ENCODE measurements at places on chromosomes 12 and 14.

DNA sequence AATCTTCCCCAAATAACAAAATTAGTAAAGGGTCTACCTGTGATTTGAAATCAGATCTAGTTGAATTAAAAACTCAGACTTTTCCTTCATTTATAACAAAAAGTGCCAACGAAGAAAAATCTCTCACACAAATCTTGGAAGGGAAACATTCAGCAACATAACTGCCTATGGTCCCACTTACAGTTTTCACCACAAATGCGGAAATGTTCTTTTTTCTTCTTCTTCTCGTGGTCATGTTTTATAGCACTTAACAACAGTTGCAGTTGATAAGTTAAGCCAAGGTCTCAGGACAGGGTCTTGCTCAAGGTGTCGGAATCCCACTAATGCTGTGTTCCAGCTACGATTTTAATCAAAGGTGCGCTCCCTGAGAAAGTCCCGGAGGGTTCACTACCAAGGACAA is 10.1 kb downstream of the RNASE6 start:
- ATAC-seq = no peak

- ATAC-seq = no peak
Observed at GRCh38 chr12:124495194-124495983, 72.0 kb downstream of the NCOR2 start.

DNA sequence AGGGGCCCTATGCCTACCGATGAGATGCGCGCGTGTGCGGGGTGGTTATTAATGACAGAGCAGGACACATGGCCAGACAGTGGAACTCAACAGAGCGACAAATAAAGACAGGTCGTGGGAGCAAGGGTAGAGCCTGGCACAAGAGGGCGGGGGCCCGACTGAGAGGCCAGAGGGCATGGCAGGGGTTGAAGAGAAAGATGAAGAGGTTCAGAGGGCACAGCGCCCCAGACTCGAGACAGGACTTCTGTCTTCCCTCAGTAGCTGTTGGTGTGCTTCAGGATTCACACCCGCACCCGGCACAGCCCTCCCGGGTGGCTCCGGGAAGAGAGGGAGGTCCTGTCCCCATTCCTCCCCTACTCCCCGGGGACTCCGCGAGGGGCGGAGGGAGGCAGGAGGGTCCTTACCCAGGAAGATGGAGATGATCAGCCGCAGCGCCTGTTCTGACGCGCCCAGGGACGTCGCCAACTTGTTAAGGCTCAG is 366 bp downstream of the LPCAT3 start:
- peak; percentile 7 for ATAC-seq

- ATAC-seq = no peak
Observed at GRCh38 chr14:63966407-63966806, 113.6 kb downstream of the SYNE2 start.

DNA sequence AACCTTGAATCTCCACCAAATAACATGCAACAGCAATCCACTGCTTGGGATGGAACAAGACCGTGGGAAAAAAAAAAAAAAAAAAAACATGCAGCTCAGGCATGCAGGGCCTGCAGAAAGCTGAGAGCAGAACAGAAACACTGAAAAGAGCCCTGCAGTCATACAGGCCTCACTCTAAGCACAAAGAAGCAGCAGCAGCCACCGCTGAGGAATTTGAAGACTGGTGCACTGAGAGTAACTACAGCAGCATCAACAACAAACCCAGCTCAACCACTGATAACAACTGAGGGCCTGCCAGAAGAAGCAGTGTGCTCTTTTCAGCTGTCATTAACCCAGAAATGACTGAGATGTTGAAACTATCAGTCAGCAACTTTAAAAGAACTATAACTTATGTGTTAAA is 354.7 kb upstream of the TMTC1 start:
- no peak for ATAC-seq

DNA sequence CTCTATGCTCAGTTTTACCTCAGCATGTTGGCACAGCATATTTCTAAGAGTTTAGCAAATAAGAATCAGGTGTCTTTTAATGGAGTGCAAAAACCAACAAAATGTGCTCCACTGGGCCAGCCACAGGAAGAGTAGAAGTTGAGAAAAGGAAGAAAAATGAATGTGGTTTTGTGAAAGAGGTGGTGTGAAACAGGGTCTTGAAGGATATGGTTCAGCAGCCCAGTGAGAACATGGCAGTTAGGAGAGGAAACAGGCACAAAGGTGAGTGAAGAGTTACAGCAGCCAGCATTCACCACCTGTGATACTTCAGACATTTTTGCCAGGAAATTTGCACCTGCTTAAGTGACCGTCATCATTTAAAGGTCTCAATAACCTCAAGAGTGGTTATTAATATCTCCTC is 2.4 kb downstream of the STAB2 start:
- no peak for ATAC-seq

- no peak for ATAC-seq
Observed at GRCh38 chr12:32366714-32367113, 32.6 kb upstream of the FGD4 start.

GRCh38 chr12:52097045-52097666 is 17.7 kb downstream of the SMIM41 start:
- no peak for ATAC-seq

- ATAC-seq = no peak
Observed at GRCh38 chr12:115144425-115144824, 460.4 kb upstream of the TBX3 start.

DNA sequence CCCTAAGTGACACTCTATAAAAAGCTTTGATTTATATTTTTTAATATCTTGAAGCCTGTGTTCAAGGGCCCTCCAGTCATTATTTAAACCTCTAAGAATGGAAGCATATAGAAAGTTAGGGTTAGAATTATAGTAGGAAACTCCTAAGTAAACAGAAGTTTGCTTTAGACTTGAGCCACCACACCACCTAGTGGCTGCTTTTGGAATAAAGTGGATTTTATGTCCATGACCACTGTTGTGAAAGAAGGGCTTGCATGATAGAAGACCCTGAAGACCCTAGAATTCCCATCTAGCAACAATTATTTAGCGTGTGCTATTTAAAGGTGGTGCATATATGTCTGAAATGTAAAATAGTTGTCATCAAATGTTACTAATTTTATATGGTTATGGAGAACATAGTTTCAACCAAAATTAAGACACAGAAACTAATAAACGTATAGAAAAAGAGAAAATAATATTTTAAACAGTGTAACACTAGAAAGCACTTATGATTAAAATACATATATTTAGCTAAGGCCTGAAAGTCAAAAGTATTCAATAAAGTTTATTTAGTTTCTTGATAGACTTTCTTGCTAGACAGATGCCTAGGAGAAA is 21.3 kb downstream of the LRRIQ1 start:
- no peak for ATAC-seq

DNA sequence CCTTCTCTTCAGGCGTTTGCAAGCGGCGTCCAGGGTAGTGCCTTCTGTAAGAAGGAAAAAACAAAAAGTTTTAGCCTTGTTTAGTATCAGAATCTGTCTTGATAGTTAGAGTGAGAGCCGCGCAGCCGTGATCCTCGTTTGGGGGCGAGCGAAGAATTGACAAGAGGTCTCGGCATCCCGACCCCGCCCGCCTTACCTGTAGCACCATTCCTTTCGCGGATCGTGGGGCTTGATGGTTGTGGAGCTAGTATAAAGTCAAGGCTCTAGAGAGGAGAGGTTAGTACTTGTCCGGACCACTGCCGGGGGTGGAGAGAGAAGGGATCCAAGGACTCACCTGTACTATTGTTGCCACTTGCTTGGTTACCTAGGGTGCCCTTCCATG is 494 bp downstream of the TMTC3 start:
- no peak for ATAC-seq

DNA sequence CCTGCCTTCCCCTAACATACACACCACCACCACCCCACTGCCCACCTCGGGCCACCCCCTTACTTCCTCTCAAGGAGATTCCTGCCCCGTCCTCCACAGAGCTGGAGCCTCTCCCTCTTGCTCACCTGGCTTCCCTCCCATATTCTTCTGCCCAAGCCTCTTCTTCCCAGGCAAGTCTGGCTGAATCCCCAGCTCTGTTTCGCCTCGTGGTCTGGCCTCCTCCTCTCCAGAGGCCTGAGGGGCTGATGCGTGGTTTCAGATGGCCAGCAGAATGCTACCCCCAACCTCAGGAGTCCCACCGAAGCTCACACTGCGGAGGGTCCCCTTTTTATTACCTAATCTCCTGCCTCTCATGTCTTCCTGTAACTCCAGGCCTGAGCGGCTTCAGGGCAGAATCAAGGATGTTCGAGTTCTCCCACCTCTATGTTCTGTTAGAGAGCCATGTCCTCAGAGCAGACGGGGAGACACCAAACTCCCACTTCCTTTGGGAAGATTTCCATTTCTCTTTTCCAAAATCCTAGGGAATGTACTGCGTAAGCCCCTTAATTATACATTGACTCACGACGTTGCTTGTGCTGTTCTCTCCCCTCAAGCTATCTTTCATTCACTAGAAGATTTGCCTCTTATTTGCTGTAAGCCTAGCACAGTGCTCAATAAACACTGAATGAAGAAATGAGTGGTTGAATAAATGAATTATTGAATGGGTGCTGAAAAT is 33.9 kb upstream of the LTBP2 start:
- ATAC-seq = no peak
